ENCODE measurements at places on chromosomes 4 and X. TPM values are rescaled to one million over a fixed set of nuclear protein-coding genes. Genes with fewer than 3 reads are reported as not detected.

Gene AGTR2
- total RNA-seq, result not detected

Gene ZNF185
- total RNA-seq, result 3.8 TPM

Gene LAMTOR3
- 23.3 TPM for total RNA-seq

DNA sequence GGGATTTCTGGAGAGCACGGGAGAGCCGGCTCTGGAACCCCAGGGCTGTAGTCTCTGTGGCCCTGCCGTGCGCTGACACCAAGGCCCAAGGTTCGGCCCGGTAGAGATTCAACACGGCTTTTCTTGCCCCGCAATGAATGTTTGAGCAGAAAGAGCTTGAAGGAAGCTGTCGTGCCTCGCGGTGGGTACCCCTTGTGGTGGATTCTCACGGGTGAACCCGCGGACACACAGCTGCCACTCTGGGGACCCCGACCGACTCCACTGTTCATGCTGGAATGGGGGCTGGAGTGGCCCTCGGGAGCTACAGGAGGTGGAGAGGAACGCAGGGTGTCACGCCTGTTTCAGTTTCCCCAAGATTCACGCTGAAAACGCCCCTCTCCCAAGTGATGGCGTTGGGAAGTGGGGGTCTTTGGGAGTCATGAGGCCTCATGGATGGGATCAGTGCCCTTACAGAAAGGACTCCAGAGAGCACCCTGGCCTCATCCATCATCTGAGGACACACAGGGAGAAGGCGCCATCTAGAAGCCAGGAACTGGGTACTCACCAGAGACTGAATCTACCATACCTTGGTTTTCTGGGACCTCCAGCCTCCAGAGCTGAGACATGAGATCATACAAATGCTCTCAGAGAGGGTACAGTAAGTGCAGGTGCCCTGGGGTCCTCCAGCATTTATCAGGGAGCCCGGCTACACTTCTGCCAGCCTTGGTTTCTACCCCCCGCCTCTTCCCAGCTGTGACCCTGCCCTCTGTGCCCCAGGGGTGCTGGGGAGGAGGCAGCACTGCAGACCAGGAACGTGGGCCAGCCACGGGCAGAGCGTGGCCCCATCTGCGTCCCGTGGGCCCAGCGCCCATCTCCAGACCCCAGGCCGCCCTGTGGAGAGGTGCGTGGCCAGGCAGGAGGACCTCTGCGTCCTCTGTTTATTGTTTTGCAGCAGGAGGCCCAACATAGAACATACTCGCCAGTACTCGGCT, 6.4 kb downstream of the SLC25A6 start:
- no peak for DNase-seq

- DNase-seq, result no peak
Measured at GRCh38 chr4:160514126-160514525, 1411.2 kb downstream of the RAPGEF2 start.

DNA sequence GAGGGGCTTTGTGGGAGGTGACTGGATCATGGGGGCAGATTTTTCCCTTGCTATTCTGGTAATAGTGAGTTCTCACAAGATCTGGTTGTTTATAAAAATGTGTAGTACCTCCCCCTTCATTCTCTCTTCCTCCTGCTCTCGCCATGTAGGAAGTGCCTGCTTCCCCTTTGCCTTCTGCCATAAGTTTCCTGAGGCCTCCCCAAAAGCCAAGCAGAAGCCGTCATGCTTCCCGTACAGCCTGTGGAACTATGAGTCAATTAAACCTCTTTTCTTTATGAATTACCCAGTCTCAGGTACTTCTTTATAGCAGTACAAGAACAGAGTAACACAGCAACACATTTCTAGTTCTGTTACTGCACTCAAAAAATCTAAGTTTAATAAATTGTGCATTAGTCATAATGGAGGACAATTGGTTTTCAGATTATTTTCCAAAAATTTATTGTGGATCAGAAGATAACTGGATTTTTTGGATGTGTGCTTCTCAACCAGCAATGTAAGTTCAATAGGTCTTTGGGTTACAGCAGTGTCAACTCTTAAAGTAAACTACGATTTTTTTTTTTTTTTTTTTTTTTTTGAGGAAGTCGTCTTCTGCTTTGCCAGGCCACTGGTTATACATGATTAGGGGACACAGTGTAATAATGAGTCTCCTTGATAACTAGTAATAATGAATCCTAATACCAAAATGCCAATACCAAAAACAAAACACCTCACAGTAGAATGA, 69.9 kb downstream of the CHIC2 start:
- no peak for DNase-seq

- DNase-seq, result no peak
Measured at GRCh38 chr4:82017680-82018079, 356.1 kb downstream of the HNRNPD start.

All from activated T-cell treated with anti-CD3 and anti-CD28 coated beads, Interleukin-2, amount 50 U/mL, for 72 hours (primary cell).